ENCODE measurements at places on chromosomes 4 and X.

GRCh38 chr4:164261831-164262230, 492.1 kb upstream of the SMIM31 start:
- H3K27ac ChIP-seq = no peak overlapping the region
- H3K36me3 ChIP-seq = no peaks in the 10 kb centered on the region
- no peak overlapping the region for H3K4me3 ChIP-seq
- no peaks in the 10 kb centered on the region for H3K27me3 ChIP-seq

GRCh38 chrX:24902806-24903205, 113.0 kb downstream of the ARX start:
- H3K4me3 ChIP-seq = no peak overlapping the region
- H3K27ac ChIP-seq = no peak overlapping the region
- DNase-seq = peak; percentile 95
- no peaks in the 10 kb centered on the region for H3K36me3 ChIP-seq
- H3K4me1 ChIP-seq = no peaks in the 10 kb centered on the region

DNA sequence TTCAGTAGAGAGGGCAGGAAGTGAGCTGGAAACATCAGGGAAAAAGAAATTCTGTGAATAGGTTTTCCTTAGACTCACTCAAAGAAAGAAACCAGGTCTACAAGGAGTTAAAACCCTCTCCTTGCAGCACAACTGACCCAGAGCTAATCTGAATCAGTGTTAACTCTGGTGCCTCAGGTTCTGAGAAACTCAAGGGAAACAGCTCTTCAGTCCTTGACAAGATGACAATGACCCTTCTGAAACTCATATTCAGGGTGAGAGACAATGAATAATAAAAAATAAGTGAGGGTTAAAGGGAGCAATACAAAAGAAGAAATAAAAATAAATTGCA, 903.6 kb downstream of the STPG2 start:
- H3K36me3 ChIP-seq = no peaks in the 10 kb centered on the region
- no peak for DNase-seq
- no peak overlapping the region for H3K27ac ChIP-seq
- H3K4me3 ChIP-seq = no peak overlapping the region
- H3K27me3 ChIP-seq = no peaks in the 10 kb centered on the region

GRCh38 chrX:54386314-54386713, 28.5 kb upstream of the WNK3 start:
- no peak overlapping the region for H3K4me3 ChIP-seq
- H3K4me1 ChIP-seq = no peaks in the 10 kb centered on the region
- no peaks in the 10 kb centered on the region for H3K36me3 ChIP-seq
- H3K27ac ChIP-seq = no peak overlapping the region
- H3K27me3 ChIP-seq = no peaks in the 10 kb centered on the region

DNA sequence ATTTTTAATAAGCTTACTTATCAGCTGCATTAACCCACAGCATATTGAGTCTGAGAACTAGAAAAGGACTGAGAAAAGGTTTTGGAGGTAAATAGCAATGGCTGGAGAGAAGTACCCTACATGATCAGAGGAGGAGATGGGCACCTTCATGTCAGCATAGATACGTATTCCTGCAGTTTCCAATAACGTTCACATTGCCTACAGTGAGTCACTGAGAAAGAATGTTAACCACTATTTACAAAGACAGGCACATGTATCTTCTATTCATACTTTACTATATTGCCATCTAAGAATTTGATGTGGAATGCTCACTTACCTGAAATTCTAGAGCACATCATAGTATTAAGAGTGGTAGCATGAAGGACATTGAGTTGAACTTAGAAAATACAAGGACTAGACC, 92.5 kb downstream of the TLL1 start:
- DNase-seq = no peak
- H3K4me1 ChIP-seq = no peaks in the 10 kb centered on the region
- H3K27me3 ChIP-seq = no peaks in the 10 kb centered on the region
- no peak overlapping the region for H3K27ac ChIP-seq
- H3K36me3 ChIP-seq = no peaks in the 10 kb centered on the region

DNA sequence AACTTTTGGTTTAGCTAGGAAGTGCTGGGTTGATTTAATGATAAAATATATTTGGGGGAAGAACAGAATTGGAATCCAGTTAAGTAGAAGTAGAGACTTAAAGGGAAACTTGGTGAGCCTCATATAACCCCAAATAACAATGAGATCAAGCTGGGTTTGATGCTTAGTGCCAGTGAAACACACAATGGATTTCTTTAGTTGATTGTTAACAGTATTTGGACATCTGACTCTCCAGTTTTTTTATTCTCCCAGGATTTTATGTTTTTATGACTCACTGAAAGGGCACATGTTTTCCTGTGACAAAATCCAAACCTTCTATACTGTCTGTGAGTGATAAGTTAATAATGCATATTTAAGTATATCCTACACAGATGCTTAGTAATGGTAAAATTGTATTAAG, 2.7 kb upstream of the NEUROG2 start:
- H3K27ac ChIP-seq = no peak overlapping the region
- peaks cover 6% of the 10 kb centered on the region for H3K4me1 ChIP-seq
- peaks cover 88% of the 10 kb centered on the region for H3K27me3 ChIP-seq
- DNase-seq = no peak

- H3K27ac ChIP-seq = peak overlapping the region; percentile 40
- H3K36me3 ChIP-seq = no peaks in the 10 kb centered on the region
- DNase-seq = peak; percentile 66
- H3K4me1 ChIP-seq = peaks cover 21% of the 10 kb centered on the region
- no peak overlapping the region for H3K4me3 ChIP-seq
These were observed 306.2 kb upstream of the SLIT2 start for GRCh38 chr4:19945501-19945900.

GRCh38 chr4:2587213-2587823, 50.9 kb downstream of the FAM193A start:
- H3K27ac ChIP-seq = no peak overlapping the region
- no peaks in the 10 kb centered on the region for H3K27me3 ChIP-seq

- no peaks in the 10 kb centered on the region for H3K4me1 ChIP-seq
- peaks cover 16% of the 10 kb centered on the region for H3K36me3 ChIP-seq
- no peak for DNase-seq
- no peak overlapping the region for H3K4me3 ChIP-seq
- H3K27ac ChIP-seq = no peak overlapping the region
These were observed 53.8 kb downstream of the TNIP2 start for GRCh38 chr4:2702361-2702760.

- DNase-seq = no peak
- H3K4me3 ChIP-seq = no peak overlapping the region
- H3K27ac ChIP-seq = no peak overlapping the region
- no peaks in the 10 kb centered on the region for H3K4me1 ChIP-seq
These were observed 2156.6 kb upstream of the TENM3 start for GRCh38 chr4:180086480-180087190.

GRCh38 chr4:53306729-53307128, 59.1 kb downstream of the SCFD2 start:
- no peaks in the 10 kb centered on the region for H3K36me3 ChIP-seq
- H3K4me1 ChIP-seq = peaks cover 8% of the 10 kb centered on the region
- peak overlapping the region; percentile 64 for H3K27ac ChIP-seq
- H3K4me3 ChIP-seq = no peak overlapping the region
- H3K27me3 ChIP-seq = no peaks in the 10 kb centered on the region

DNA sequence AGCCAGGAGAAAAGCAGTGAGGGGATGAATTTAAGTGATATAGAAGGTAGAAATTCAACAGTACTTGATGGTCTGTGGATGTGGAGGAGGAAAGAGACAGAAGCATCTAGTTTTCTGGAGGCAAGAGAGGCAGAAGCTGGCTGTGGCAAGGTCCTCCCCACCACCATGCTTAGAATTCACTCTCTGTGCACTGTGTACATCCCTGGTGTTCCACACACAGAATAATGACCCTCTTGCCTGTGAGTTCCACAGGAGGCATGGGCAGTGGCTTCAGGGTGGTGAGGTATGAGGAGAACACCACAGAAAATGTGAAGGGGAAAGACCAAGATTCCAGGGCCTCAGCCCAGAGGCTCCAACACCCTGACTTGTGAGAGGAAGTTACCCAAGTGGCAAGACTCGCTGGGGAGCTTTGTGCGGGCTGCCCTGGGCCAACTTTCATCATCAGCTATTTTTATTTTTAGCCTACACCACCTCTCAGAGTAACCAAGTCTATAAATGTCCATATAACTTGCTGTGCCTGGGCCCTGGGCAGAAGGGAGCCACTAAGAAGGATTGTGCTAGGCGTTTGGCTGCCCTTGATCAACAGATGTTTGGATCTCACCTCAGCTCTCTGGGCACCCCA, 7.8 kb upstream of the INTS6L start:
- H3K4me3 ChIP-seq = no peak overlapping the region
- no peaks in the 10 kb centered on the region for H3K27me3 ChIP-seq
- H3K4me1 ChIP-seq = no peaks in the 10 kb centered on the region
- H3K27ac ChIP-seq = no peak overlapping the region
- H3K36me3 ChIP-seq = no peaks in the 10 kb centered on the region

All from fibroblast of lung (primary cell).